A549 treated with Hydrocortisone at 1 μM for 4 hours (cell line): ENCODE measurements at places on chromosomes 4 and X. TPM values are rescaled to one million over a fixed set of nuclear protein-coding genes. Genes with fewer than 3 reads are reported as not detected.

The MAGEB6B gene
- not detected in 5 replicates for total RNA-seq

The FUNDC1 gene
- 23.3 to 28.4 TPM (median 25.3 TPM) in 5 replicates for total RNA-seq

The GAGE12J gene
- not detected in 5 replicates for total RNA-seq

The P2RY4 gene
- total RNA-seq: 0.05 to 0.06 TPM in 2 of 5 replicates, not detected in the others

The MSX1 gene
- total RNA-seq: 5.3 to 8.9 TPM (median 8.6 TPM) in 5 replicates

The TCEAL7 gene
- not detected in 5 replicates for total RNA-seq

The SORCS2 gene
- total RNA-seq: 3.0 to 5.8 TPM (median 4.4 TPM) in 5 replicates

The CCNB3 gene
- 0.50 to 0.95 TPM (median 0.77 TPM) in 5 replicates for total RNA-seq

The BMPR1B gene
- 4.7 to 8.3 TPM (median 6.3 TPM) in 5 replicates for total RNA-seq

The MAGEA9B gene
- not detected in 5 replicates for total RNA-seq

The CLIC2 gene
- 0.03 to 0.20 TPM (median 0.18 TPM) in 5 replicates for total RNA-seq
